ENCODE measurements at places on chromosomes 6 and 20. TPM values are rescaled to one million over a fixed set of nuclear protein-coding genes. Genes with fewer than 3 reads are reported as not detected.

Gene PRSS16
- total RNA-seq = not detected

Gene GABRR1
- not detected for total RNA-seq

Gene SUN5
- total RNA-seq = not detected

Gene RGS17
- total RNA-seq = 0.88 TPM

Gene SDCBP2
- total RNA-seq = 2.8 TPM

Measured in uterus (tissue), 4 donors.